Immature natural killer cell (primary cell): ENCODE measurements at places on chromosomes 12 and 14. TPM values are rescaled to one million over a fixed set of nuclear protein-coding genes. Genes with fewer than 3 reads are reported as not detected.

Gene LTB4R2
- 2.1 TPM for polyA plus RNA-seq

GRCh38 chr14:29278301-29279263 is 512.0 kb downstream of the FOXG1 start:
- no peak for DNase-seq
- no peaks in the 10 kb centered on the region for H3K4me1 ChIP-seq
- no peak overlapping the region for H3K27ac ChIP-seq

DNA sequence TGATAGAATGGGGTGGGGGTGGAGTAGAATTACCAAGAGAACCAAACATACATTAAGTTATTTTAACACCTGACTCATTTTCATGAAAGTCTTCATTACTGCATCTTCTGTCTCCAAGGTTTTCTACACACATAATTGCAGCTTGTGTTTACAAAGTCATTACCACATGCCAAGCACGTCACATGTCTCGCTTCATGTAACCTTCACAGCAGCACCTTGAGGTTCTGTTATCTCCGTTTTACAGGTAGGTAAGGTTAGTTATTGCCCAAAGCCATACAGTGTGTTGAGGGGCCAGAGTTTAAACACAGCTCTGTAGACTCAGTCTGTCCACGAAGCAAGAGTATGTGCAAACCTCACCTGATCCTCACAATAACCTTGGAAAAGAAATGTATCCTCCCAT is 64.3 kb upstream of the RBM19 start:
- no peak overlapping the region for H3K4me3 ChIP-seq
- H3K27me3 ChIP-seq, result peaks cover 7% of the 10 kb centered on the region
- H3K27ac ChIP-seq, result no peak overlapping the region
- no peaks in the 10 kb centered on the region for H3K36me3 ChIP-seq
- DNase-seq, result no peak
- no peaks in the 10 kb centered on the region for H3K4me1 ChIP-seq

GRCh38 chr14:76227450-76228050 is 75.8 kb downstream of the GPATCH2L start:
- no peaks in the 10 kb centered on the region for H3K4me1 ChIP-seq
- no peaks in the 10 kb centered on the region for H3K36me3 ChIP-seq
- peaks cover 3% of the 10 kb centered on the region for H3K27me3 ChIP-seq
- no peak overlapping the region for H3K4me3 ChIP-seq
- H3K27ac ChIP-seq, result no peak overlapping the region

- H3K36me3 ChIP-seq, result no peaks in the 10 kb centered on the region
- H3K27me3 ChIP-seq, result peaks cover 21% of the 10 kb centered on the region
- DNase-seq, result no peak
These were observed 16.5 kb upstream of the OR10AD1 start for GRCh38 chr12:48219631-48220030.

DNA sequence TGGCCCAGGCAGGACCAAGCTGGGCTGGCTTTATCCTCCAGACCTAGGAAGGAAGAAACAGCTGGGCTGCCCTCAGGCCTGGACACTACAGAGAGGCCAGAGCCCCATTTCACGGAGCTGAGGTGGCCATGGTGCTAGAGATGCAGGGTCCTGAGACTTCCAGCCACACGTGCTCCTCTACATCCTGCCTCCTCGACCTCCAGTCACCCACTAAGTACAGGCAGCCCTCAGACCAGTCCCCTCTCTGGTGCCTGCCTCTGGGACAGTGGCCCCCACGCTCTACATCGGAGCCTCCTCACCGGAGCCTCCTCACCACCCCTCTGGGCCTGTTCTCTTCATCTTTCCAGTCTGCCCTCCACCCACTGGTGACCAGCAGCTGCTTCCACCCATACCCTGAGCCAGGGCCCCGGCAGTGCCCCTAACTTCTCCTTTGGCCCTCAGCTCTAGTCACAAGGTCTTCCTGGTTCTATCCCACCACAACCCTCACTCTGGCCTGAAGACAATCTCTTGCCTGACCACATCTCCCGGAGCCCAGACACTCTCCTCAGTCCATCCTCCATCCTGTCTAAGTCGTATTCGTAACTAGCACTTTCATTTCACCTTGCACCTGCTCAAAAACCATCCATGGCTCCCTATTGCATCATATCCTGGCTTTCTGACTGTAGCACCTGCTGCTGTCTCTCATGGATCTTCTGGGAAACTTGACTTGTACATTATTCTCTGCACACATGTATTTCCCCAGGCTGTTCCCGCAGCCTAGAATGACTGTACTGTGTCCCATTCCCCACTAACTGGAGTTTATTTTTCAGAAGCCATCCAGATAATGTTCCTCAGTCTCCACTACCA is 43.9 kb downstream of the DIO3 start:
- DNase-seq, result no peak
- H3K4me1 ChIP-seq, result no peaks in the 10 kb centered on the region
- no peak overlapping the region for H3K27ac ChIP-seq
- H3K4me3 ChIP-seq, result no peak overlapping the region
- peaks cover 6% of the 10 kb centered on the region for H3K27me3 ChIP-seq
- no peaks in the 10 kb centered on the region for H3K36me3 ChIP-seq

- no peak overlapping the region for H3K27ac ChIP-seq
- no peak overlapping the region for H3K4me3 ChIP-seq
- no peaks in the 10 kb centered on the region for H3K4me1 ChIP-seq
- peaks cover 9% of the 10 kb centered on the region for H3K27me3 ChIP-seq
These were observed 15.2 kb downstream of the SLC7A8 start for GRCh38 chr14:23168246-23168645.

DNA sequence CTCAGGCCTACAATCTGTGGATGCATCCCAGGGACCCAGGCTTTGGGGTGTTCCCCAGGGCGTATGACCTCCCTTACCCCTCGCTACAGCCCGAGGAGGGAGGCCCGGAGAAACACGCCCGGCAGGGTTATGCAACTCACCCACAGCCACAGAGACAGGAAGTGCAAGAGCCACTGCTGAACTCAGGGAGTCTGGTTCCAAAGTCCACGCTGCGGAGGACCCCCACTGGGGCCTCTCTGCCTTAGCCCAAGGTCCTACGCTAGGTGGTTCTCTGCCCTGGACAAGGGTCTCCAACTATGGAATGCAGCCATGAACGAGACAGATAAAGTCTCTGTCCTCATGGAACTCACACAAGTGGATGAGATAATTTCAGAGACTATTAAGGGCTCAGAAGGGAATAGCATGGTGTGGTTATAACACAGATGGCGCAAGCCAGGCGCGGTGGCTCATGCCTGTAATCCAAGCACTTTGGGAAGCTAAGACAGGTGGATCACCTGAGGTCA is 11.3 kb downstream of the SCARB1 start:
- H3K27ac ChIP-seq, result no peak overlapping the region
- peaks cover 3% of the 10 kb centered on the region for H3K27me3 ChIP-seq
- peak; percentile 7 for DNase-seq
- no peaks in the 10 kb centered on the region for H3K36me3 ChIP-seq
- H3K4me1 ChIP-seq, result peaks cover 8% of the 10 kb centered on the region

DNA sequence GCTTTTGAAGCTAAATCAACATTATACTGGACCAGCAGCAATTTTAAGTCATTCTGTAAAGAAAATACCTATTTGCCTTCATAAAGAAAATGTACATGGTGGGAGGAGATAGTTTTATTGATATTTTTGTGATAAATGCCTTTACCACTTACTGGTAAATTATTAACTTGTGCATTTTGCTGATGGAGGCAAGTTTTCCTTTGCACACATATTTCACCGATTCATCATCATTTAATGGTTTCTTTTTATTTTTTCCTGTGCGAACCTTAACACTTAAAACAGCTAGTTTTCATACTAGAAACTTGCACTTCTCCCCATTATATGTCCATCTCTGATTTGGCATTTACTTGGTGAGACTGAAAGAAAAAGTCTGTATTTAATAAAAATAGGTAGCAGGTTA is 239.3 kb downstream of the TRHDE start:
- H3K4me1 ChIP-seq, result no peaks in the 10 kb centered on the region
- no peak overlapping the region for H3K4me3 ChIP-seq
- H3K27ac ChIP-seq, result no peak overlapping the region
- peaks cover 3% of the 10 kb centered on the region for H3K27me3 ChIP-seq
- DNase-seq, result no peak
- no peaks in the 10 kb centered on the region for H3K36me3 ChIP-seq
